ENCODE measurements at places on chromosomes 2 and 18.

- no peak for DNase-seq
Observed at GRCh38 chr2:149084924-149085795, 46.7 kb downstream of the LYPD6B start.

- no peak for DNase-seq
Observed at GRCh38 chr2:221844212-221845020, 272.3 kb upstream of the EPHA4 start.

DNA sequence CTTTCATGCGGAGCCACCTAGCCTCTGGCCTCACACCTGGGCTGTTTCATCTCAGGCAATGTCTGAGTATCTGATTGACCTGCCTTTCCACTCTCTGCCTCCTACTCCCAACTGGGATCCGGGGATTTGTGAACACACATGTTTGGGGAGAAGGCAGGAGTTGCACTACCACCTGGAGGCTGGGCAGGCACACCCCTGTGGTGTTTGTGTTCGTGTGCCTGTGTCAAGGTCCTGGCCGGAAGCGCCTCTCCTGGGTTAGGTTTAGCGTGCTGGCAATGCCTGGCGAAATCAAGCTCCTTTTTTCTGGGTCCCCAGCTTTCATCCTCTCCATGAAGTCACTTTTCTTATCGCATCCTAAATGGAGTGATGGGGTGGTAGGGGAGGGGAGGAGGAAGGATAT, 63.9 kb downstream of the GATA6 start:
- no peak for DNase-seq

DNA sequence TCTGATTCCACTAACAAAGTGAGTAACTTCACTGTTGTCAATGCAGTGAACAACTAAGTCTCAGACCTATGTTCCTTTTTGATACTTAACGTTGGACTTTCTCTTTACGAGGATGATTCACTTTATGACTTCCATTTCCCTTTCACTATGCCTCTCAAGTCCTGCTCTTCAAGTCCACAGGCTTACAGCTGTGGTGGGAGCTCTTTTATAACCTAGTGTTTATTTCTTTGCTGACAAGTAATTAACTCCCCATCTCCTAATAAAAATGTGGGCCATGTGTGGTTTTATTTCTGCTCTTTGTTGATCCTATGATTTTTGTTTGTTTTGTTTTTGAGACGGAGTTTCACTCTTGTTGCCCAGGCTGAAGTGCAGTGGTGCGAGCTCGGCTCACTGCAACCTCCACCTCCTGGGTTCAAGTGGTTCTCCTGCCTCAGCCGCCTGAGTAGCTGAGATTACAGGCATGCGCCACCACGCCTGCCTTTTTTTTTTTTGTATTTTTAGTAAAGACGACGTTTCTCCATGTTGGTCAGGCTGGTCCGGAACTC, 142.1 kb downstream of the USP34 start:
- peak; percentile 8 for DNase-seq

GRCh38 chr2:144707736-144708326, 187.9 kb upstream of the ZEB2 start:
- no peak for DNase-seq

Data from SIG-M5 (cell line).